Stimulated activated CD8-positive, alpha-beta memory T cell treated with anti-CD3 and anti-CD28 coated beads, Interleukin-15, amount 100 ng/mL, for 4 hours (primary cell): ENCODE measurements at places on chromosomes 1 and 21.

DNA sequence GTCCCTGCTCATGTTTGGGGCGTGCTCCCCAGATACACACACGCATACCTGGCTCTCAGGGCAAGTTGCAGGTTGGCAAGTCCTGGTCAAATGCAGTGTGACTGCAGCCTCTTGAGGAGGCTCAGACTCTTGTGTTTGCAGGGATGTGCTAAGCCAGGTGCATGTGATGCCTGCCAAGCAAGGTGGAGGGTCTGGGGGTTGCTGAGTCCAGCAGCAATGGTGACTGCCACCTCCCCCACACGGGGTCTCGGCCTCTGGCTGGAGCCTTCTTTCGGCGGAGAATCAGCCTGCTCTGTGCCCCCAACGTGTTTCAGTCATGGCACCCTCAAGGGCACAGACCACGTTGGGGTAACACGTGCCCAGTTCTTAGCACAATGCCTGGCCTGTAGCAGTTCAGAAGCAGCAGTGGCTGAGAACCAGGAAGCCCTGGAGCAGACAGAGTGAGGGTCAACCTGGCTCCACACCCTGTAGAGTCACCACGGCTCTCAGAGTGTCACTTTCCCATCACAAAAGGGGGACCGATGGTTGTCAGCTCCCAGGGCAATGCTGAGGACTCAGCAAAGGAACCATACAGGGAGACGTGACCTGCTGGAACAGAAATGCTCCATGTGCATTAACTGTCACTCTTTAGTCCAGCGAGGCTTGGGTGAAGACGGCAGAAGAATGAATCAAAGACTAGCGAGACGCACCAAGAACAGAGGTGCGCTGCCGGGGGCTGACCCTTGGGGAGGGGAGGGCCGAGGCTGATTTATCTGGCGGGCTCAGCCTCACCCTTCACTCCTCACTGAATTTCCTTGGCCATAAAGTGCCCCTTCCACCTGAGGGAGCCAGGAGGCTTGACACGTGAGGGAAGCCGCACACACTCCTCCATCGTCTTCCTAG lies 109.0 kb downstream of the PGBD5 start:
- DNase-seq = no peak

DNA sequence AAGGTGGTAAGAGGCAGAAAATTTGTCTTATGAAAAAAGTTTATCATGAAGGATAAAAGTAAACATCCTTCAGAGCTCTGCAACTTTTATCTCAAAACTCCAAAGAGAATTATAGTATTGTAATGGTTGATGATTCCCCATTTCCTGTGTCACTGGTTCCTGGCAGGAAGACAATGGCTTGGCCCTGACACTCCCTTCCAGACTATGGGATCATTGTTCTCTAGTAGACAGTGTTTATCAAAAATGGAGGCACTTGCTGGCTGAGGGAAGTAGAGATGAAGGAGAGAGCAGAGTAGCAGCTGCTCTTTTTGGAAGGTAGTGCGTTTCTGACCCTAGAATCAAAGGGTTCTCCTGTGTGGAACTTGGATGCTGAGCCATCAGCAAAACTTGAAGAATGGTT lies 145.9 kb upstream of the ATP1B1 start:
- DNase-seq = no peak

GRCh38 chr1:232327899-232328298 lies 302.0 kb downstream of the SIPA1L2 start:
- DNase-seq = no peak

- peak; percentile 96 for DNase-seq
Measured at GRCh38 chr1:248858891-248859889, at the start of gene ZNF692. Gene ZNF692, minus strand, starts transcription at chr1:248859085. Its CDS starts 776 bp downstream, at chr1:248858309.

- DNase-seq = no peak
Measured at GRCh38 chr1:169048043-169048442, 58.4 kb upstream of the ATP1B1 start.

GRCh38 chr1:34028381-34029055 lies 136.5 kb downstream of the CSMD2 start:
- DNase-seq = no peak

DNA sequence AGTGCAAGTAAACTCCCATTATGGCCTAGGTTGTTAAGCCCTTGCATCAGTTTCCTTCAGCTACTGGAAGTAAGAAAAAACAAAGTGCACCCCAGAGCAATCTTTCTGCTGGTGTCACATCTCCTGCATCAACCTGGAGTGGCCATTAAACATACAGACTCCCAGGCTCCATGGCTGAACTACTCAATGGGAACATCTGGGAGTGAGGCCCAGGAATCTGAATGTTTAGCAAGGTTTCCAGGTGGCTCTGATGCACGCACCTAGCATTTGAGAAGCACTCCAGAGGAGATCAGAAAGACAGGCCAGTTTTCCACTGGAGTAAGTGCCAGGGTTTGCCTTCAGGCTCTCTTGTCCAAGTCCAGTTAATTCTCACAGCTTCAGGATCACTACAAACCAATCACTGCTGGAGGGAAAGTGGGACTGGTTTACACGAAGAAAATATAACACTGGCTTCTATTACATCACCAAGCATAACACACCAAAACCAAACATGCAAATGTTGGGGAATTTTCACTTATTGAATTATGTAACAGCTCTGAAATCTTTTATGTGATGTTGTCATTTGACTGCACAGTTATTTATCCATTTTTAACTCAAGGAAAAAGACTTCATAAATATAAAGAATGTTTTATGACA lies 22.3 kb upstream of the ABCA4 start:
- DNase-seq = no peak

DNA sequence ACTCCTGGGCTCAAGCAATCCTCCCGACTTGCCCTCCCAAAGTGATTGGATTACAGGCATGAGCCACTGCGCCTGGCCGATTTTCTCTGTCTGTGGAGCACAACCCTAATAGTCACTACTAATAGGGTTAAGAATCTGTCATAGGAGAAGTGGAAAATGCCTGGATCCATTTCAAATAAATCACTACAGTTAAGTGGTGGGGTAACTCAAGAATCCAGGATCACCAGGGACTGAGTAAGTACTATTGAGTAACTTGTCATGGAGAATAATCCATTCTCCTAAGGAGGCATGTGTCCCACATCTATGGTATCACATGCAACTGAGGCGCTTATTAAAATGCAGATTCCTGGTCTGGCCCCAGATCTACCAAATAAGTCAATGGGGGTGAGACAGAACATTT lies 53.2 kb downstream of the OPTC start:
- DNase-seq = no peak

- peak; percentile 29 for DNase-seq
Measured at GRCh38 chr1:153775458-153776327, 486 bp downstream of the SLC27A3 start.

DNA sequence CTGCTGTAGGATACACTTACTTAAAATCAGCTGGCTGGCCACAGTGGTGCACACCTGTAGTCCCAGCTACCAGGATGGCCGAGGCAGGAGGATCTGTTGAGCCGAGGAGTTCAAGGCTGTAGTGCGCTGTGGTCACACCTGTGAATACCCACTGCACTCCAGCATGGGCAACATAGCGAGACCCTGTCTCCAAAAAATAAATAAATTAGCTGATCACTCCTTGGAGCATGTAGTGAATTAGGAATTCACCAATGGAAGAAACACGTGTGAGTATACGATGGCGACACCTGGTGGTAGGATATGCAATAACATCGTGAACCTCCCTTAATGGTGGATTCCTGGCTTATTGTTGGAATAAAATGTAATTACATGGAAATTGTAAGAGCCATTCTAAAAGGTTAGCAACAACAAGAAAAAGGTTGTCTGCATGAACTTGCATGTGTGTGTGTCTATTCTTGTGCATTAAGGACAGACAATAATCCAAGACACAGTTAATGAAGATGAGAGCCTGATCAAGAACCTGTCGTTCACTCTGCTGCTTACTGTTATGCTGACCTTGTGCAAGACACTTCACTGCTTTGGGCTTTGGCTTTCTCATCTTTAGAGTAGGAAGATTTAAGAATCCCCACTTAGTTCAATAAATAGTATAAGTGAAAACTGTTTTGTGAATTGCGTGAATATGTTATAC lies 38.6 kb upstream of the COX20 start:
- peak; percentile 3 for DNase-seq

- DNase-seq = no peak
Measured at GRCh38 chr1:77513839-77514763, 168.4 kb downstream of the ZZZ3 start.

- no peak for DNase-seq
Measured at GRCh38 chr21:39650306-39650705, 37.6 kb downstream of the B3GALT5 start.

GRCh38 chr1:28507247-28507645 lies 1.4 kb downstream of the RCC1 start:
- no peak for DNase-seq

- DNase-seq = no peak
Measured at GRCh38 chr1:236821091-236821627, 26.1 kb downstream of the MTR start.

DNA sequence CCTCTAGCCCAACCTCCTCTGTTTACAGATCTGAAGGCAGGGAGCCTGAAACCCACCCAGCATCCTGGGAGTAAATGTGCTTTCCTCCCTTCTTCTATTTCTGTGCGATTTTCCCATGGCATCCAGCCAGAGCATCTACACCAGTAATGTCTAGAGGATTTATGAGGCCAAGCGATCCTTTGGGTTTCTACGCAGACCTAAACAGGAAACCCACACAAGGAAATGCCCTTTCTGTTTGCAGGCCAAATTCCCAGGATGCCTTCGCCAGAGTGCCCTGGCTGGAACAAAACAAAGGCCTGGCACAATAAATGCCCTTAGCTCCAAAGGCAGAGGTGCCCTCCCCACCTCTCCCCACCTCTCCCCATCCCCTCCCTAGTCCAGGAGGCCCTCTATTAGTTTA lies 110.5 kb upstream of the CDC42BPA start:
- DNase-seq = no peak

DNA sequence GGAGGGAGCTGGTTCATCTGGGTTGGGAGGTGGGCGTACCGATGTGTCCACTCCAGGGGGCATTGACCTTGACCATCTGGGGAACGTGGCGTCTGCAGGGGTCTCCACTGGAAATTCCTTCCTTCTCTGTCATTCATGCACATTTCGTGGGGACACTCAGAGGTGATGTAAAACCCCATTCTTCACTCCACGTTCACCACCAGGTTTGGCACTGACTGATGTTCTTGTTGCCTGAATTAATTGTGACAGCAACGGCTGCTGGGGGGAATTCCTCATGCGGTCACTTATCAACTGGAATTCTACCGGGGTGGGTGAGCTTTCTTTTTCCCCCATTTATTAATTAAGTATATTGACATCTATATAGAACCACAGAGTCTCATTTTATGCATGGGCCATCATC lies 18.1 kb upstream of the POFUT2 start:
- DNase-seq = no peak

DNA sequence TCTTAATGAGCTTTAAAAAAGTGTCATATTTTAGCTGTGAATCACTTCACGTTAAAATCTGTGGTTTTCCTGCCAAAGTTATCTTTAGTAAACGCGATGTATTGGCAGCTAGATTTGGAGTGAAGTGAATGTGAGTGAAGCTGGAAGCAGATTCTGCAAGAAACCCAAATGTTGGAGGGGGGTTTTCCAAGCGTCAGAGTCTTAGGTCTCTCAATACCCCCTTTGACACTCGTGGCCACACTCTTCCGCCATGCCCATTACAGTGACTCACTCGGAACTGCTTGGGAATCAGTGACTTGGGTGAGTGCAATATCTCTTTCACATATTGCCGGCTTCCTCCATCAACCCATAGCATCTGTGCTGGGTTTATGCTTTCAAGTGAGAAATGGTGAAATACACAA lies 17.5 kb downstream of the B3GALT5 start:
- no peak for DNase-seq

DNA sequence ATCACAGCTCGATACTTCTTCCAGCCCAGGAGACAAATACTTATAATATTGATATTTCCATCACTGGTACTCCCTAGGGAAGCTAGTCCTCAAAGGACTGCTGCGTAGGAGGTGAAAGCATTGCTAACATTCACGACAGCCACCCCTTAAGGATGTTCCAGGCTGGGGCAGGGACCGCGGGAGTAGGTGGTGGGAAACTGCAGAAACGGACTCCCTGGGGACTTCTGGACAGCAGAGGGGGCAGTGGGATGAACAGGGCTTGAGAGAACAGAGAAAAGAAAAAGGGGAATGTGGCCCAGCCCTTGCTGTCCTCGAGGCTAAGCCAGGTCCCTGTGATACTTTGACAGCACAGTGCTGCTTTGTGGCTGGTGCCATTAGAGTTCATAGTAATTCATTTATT lies 108.0 kb downstream of the HMGB4 start:
- no peak for DNase-seq

DNA sequence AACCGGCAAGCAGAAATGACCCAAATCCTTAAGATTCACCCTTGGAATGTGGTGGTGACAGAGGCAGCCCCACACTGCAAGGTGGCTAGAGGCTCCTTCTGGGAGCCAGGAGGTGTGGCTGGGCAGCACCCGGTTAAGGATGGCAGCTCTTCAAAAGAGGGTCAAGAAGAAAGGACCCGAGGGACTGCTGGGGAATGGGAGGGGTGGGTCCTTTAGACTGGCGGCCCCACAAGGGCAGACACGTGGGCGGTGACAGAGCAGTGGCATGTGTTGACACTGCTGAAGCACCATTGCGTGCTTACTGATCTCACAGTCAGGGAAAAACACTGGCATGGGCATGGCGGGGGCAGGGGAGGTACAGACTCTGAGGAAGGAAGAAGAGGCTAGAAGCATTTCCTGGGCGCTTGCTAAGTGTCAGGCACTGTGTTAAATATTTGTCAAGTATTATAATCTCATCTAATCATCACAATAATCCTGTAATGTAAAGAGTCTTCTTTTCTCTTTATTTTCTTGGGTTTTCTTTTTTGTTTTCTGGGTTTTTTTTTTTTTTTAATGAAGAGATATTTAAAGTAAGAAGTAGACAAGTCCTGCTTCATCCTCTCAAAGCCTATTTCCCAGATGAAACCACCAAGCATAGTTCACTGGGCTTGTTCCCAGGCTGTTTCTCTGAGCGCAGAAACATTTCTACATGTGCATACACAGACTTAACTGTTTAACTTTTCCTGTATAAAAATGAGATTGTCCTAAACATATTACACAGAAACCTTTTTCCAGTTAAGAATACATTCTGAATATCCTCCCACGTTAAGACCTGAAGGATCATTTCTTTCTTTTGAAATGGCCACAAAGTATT lies 165.8 kb upstream of the EDN2 start:
- DNase-seq = no peak

DNA sequence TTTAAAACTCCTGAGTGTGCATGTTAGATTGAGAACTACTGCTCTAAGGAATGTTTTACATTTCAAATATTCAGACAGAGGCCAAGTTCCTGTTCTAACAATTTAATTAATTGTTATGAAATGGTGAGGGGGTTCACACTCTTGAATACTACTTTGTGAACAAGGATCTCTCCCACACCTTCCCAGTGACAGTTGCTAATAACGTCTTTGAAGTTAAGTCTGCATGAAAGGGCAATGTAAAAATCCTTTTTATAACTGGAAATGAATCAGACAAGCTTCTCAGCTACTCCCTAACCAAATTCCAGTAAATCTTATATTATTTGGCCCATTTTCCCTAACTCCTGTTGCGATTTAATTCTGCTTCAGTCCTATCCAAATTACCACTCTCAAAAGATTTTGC lies 828.5 kb upstream of the ADAMTS5 start:
- DNase-seq = no peak
